ENCODE measurements at places on chromosomes 7 and 10.

GRCh38 chr7:137690635-137691034, 156.1 kb downstream of the DGKI start:
- no peak for DNase-seq

DNA sequence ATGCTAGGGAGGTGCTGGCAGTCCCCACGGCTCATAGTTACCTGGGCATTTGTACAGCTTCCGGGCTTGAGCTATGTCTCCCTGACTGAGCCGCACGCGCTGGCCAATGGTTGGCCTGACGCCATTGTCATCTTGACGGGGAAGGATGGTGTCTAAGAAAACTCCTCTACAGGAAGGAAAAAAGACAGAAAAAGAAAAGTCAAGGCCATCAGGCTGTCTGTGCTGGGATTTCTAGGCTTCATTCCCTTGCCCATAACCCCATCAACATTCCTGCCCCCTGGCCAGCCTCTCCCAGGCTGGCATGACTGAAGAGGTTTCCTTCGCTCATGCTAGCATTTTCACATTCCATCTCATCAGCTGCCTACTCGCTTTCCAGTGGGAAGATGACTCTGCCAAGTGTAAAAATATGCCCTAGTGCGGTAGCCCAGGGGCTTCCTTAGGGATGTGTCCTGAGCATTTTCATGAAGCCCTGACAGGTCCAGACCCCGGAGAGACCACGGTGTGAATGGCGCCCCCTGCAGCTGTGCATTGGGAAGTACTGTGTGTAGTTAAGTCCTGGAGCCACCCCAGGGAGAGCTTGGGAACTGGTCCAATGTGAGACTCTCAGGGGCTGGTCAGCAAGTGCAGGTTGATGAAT, 54.5 kb upstream of the OPALIN start:
- no peak for DNase-seq

DNA sequence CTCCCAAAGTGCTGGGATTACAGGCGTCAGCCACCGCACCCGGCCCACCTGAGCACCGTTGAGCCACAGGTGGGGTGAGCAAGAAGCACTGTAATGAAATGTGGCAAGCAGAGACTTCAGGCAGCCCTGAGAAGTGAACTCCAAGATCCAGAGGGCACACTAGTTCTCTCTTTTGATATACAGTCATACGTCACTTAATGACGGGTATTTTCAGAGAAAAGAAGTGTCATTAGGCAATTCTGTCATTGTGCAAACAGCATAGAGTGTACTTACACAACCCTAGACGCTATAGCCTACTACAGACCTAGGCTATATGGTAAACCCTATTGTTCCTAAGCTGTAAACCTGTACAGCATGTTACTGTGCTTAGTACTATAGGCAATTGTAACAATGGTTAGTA, 7.9 kb downstream of the PANK1 start:
- no peak for DNase-seq

- peak; percentile 11 for DNase-seq
These were observed 5.0 kb downstream of the PGAM2 start for GRCh38 chr7:44060091-44060947.

- no peak for DNase-seq
These were observed 18.5 kb downstream of the MYH16 start for GRCh38 chr7:99290980-99291607.

DNA sequence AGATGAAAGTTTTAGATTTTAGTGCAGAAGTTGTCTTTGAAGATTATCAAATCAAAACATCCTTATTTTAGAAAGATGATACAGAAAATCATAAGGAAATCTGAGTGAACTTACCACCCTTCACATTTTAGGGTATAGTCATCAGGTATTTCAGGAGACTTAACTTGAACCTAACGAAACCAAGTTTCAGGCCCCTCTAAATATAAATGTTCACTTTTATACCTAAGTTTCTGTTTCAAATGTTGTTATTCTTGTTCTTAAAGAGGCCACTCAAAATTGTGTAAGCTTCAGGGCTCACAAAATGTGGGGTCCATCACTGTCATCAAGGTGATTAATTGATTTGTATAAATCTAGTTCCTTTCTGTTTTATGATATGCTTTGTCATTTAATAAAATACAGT, 216.2 kb downstream of the KIAA1217 start:
- no peak for DNase-seq

DNA sequence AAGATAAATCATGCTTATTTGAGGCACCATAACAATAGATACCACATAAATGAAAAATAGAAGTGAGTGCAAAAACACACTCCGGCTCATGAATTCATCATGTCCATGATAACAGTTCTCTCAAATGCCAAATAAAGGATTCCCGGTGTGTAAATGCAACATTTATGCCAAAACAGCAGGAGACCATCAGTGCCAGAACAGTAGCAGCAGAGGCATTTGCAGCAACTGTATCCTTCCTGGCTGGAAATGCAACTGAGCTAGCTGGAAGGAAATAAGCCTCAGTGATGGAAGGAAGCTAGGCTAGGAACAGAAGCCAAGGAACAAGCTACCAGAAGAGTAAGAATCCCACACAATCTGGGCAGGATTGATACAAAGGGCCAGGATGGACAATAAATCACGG, 79.9 kb upstream of the THSD7A start:
- no peak for DNase-seq

- no peak for DNase-seq
These were observed 171.2 kb downstream of the ARHGAP21 start for GRCh38 chr10:24552346-24553016.

- DNase-seq, result no peak
These were observed 20.4 kb downstream of the BRI3 start for GRCh38 chr7:98301693-98302470.

- DNase-seq, result peak; percentile 52
These were observed 16.4 kb upstream of the RUFY2 start for GRCh38 chr10:68423522-68423921.

DNA sequence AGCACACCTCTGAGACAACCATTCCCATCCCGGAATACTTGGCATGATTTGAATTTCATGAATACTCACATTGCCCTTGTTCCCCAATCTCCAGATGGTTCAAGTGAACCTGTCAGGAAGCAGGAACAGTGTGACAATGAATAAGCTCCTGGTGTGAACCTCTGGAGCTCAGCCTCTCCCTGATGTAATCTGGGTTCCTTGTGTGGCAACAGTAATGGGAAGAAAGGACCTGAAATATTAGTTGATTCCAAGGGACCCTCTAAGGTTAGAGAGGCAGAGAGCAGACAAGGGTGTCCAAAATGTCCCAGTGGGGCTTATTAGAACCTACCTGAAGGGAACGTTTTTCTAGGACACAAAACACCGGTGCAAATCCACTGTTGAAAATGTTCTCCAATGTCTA, 8.5 kb downstream of the OR2A7 start:
- DNase-seq, result no peak

DNA sequence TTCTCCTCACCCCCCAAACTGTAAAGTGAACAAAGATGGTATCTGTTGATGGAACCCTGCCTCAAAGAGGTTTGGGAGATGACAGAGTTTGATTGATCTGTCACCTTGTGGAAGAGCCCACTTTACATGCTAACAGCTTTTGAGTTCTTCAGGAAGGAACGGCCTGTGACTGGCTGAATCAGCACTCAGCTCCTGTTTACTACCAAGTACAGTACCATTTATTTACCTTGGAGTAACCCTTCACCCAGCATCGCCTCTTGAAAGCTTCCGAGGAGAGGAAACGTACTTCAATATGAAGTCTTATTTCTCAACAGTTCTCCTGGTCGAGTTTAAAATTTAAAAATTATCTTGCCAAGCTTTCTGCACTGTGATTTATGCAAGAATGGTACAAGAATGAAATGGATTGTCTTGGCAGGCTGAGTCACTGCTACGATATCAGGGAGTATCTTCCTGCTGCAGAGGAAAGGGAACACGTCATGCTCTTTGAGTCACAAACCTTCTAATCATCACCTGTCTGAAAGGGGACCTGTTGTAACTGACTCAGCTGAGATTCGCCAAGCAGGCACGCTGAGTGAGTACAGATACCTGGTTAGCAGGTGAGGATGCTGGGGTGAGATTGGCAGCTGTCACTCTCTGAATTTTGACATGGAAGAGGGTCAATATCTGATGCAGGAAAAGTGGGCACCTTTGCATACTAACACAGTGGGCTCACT, 30.1 kb downstream of the KLF6 start:
- no peak for DNase-seq

DNA sequence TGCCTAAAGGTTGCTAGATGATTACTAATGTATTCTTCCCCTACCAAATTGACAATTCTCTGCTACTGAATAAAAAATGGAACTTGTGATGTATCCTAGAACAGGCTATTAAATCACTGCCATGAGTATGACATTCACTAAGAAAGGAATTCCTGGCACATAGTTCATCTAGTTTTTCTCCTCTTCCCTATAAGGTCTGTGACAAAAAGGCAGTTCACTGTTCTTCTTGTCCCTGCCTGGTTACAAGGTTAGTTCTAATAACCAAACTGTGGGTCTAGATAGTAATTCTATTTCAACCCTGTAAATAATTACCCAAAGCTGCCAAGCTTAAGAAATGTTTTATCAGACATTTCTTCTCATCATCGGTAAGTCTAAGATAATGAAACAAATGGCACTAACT, 245.6 kb downstream of the BICC1 start:
- no peak for DNase-seq

GRCh38 chr7:141501451-141501850, 49.8 kb upstream of the AGK start:
- DNase-seq, result no peak

DNA sequence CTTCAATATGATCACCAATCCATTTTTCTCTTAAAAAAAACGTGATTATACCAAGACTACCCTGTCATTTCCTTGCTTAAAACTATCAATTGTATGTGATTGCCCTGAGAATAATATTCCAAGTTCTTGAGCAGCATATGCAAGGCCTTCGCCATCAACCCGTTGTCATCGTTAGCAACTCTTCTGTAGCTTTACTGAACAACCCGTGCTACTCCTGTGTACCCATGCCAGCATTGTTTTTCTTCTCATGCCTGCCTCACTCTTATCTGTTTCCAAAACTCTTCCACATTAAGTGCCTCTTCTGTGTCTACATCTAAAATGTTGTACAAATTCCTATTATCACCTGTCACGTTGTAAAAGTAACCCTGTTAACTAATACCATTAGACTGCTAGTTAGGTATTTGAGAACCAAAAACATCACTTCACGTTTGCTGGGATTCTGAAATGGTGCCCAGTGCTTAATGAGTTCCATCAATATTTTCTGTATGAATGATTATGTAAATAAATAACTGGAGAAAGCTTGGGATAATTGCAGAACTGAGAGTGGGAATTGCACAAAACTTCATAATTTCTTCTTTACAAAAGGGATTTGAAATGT, 10.5 kb downstream of the CAV2 start:
- no peak for DNase-seq

GRCh38 chr10:71623098-71623985, 96.2 kb downstream of the C10orf105 start:
- no peak for DNase-seq

- peak; percentile 80 for DNase-seq
These were observed 178.2 kb downstream of the DIP2C start for GRCh38 chr10:511101-511848.

DNA sequence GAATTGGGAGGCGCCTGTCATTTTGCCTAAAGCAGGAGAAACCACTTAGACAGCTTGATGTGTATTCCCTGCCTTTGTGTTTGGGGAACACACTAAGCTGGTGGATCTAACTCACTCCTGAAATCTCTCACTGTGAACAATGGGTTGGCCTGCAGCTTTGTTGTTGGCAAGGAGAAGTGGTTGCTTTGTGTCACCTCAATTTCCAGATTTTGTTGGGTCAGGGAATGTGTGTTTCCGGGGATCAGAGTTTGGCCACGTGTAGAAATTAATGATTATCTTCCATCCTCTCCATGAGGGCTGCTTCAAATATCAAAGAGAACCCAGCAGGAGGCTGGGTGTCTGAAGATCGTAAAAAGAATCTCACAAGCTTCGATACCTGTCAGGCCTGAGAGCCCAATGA, 27.8 kb downstream of the A1CF start:
- DNase-seq, result no peak

DNA sequence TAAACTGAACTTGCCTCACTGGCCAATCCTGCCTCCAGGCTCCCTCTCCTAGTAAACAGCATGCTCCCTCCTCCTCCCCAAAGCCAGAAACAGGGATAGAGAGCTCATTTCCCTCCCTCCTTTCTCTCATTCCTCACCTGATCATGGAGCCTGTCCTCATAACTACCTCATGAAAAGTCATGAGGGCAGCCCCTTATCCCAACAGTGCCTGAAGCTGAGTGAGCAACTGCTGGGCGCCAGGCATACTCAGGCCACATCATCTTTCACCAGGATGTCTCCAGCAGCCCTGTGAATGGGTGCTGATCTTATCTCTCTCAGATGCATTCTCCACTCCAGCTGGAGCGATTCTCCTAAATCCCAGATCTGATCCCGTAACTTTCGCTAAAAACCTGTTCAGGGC, 307.2 kb downstream of the PRPF18 start:
- DNase-seq, result no peak

DNA sequence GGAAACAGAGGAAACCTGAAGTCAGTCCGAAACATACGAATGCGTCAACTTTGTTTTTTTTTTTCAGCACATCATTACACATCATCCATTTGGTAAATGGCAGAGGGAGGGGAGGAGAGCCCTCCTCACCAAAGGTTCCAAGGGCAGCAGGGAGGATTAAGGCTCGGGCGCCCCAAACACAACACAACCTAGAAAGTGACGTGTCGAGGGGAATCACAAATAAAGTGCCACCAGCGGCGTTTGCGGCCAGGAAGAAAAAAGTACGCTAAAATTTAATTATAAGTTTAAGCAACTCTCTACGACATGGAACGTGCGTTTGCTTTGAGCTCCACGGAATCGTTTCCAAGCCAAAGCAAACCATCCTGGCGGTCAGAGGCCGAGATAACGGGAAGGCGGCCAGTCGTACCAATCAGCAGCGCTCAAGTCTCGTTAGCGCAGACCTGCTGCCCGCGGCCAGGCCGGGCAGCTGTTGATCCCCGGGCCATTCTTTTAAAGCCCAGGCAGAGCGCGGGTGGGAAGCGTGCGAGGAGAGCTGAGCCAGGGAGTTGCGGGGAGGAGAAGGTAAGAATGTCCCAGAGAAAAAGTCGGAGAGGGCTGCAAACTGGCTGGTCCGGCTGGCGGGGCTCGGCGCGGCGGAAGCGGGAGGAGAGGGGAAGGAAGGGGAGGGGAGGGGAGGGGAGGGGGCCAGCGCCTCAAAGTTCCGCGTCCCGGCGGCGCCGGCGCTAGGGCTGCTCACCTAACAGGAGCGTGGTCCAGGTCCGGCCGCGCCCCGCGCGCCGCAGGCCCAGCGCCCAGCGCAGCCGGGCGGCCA, 719 bp downstream of the DPY19L1 start:
- DNase-seq, result peak; percentile 26

DNA sequence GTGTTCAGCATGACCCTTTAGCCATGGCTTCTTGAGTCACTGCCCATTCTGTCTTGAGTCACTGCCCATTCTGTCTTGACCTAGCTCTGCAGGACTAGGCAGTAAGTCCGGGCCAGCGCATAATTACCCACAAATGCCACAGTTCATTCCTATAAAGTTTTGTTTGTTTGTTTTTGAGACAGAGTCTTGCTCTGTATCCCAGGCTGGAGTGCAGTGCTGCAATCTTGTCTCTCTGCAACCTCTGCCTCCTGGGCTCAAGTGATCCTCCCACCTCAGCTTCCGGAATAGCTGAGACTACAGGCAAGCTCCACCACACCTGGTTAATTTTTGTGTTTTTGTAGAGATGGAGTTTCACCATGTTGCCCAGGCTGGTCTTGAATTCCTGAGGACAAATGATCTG, 32.7 kb upstream of the TARP start:
- DNase-seq, result no peak

GRCh38 chr7:142557971-142558582, 191.2 kb upstream of the PRSS1 start:
- DNase-seq, result peak; percentile 48

- DNase-seq, result no peak
These were observed 115.5 kb downstream of the AGMO start for GRCh38 chr7:15446280-15446679.

All from activated CD8-positive, alpha-beta memory T cell treated with anti-CD3 and anti-CD28 coated beads, Interleukin-2, amount 50 U/mL, for 4 hours (primary cell).